ENCODE measurements at places on chromosomes 2 and 18.

DNA sequence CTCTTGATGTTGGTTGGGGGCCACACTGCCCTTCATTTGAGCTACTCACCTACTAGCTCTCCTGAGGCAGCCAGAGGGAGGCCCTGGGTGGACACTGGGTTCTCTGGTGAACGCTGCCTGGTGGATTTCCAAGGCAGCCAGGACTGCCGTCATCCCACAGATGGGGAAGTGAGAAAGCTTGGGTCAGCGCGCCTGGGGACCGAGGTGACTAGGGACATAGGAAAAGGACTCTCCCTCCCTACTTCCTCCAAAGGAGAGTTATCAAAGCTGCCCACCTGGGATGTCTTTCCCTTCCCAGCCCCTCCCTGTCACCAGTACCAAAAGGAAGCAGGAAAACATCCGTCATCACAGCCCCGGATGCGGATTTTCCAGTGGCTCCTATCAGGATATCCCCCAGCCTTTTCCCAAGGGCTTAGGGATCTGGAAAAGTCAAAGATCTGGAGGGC lies 3.8 kb upstream of the SEMA4C start:
- peak; percentile 62 for DNase-seq

GRCh38 chr2:127608061-127609030 lies 37.6 kb upstream of the GPR17 start:
- no peak for DNase-seq

DNA sequence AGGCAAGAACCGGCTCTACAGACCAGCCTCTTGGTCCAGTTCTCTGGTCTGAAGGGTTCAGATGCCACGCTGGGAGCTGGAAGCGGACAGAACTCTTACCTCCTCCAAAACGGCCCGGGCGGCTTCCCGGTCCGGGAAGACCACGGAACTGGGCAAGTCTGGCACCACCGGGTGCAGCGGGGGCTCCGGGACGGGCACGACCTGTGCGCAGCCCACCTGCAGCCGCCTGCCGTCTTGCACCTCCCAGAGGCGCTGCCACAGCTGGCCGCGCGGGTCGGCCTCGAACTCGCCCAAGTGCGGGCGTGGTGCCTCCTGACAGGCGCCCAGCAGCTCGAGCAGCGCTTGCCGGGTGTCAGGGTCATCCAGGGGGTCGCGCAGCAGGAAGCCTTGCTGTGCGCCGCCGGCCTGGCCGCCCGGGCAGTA lies 773 bp downstream of the CMPK2 start:
- no peak for DNase-seq

- DNase-seq = no peak
Measured at GRCh38 chr2:238916176-238916874, 68.4 kb downstream of the TWIST2 start.

GRCh38 chr2:126778561-126779501 lies 119.9 kb upstream of the TEX51 start:
- no peak for DNase-seq

GRCh38 chr2:124264551-124265091 lies 239.5 kb downstream of the CNTNAP5 start:
- DNase-seq = no peak

DNA sequence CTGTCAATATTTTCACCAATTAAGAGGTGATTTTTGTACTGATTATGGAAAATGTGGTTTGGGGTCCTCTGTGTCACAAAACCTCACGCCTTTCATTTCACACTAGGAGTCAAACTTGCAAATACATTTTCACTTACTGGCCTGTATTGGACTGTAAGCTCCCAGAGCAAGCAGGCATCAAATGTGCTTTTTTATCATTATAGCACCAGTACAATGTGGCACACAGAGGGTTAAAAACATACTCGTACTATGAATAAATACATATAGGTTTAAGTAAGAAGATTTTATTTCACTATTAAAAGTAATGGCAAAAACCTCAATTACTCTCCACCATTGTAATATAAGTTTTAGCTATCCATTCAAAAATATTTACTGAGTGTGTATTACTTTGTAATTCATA lies 56.7 kb downstream of the ABCB11 start:
- no peak for DNase-seq

DNA sequence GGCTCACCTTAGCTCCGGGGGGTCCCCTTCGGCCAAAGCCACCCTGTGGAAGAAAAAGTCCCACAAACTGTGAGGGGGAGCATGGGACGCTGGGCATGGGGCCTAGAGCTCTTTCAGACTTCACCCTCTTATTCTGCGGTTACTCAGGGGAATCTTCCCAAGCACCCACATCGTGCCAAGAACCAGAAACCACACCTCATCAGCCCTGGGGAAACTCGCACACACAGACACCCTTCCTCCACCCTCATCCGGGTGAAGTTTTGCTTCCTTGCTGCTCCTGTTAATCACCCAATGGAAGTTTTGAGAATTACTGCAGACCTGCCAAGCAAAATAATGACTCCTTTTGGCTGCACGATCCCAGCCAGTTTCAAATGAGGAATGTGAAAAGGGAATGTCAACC lies 59.1 kb downstream of the COL6A3 start:
- no peak for DNase-seq

GRCh38 chr2:230042195-230042594 lies 26.5 kb downstream of the SLC16A14 start:
- DNase-seq = no peak

GRCh38 chr2:46774499-46775228 lies 140.9 kb downstream of the MCFD2 start:
- no peak for DNase-seq

DNA sequence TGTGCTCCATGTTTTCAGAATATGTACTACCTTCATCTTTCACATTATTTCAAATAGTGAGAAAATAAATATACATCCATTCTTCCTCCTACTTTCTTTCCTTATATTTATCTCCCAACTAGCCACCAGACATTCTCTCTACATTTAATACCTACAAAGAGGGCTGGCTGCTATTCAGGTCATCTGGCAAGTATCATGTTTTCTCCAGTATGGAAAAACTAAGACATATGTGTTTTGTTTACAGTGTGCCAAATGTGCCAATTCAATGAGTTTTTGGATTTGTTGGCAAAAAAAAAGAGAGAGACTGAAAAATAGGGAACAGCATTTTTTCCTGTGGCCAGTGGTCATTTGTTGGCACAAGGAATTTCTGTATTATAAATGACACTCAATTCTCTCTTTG lies 1207.3 kb downstream of the DPP10 start:
- DNase-seq = no peak

GRCh38 chr2:231469583-231469950 lies 5.3 kb upstream of the NCL start:
- DNase-seq = no peak

- no peak for DNase-seq
Measured at GRCh38 chr2:109285244-109285651, 156.2 kb downstream of the SH3RF3 start.

DNA sequence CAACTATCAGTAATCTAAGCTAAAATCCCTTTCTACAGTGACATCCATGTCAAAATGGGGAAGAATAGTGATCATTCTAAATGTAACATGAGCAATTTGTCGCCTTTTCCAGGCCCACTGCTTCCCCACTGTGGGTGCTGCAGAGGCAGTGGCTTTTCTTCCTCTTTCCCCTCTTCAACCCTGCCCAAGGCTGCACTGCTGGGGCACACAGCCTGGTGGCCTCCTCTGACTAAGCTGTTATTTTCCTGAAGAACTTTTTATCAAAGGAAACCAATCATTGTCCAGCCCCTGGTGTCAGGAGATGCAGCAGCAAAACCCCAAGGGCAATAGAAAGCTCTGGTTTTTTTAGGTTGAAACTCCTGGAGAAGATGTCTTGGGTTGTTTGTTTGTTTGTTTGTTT lies 117.6 kb upstream of the KLF7 start:
- peak; percentile 71 for DNase-seq

DNA sequence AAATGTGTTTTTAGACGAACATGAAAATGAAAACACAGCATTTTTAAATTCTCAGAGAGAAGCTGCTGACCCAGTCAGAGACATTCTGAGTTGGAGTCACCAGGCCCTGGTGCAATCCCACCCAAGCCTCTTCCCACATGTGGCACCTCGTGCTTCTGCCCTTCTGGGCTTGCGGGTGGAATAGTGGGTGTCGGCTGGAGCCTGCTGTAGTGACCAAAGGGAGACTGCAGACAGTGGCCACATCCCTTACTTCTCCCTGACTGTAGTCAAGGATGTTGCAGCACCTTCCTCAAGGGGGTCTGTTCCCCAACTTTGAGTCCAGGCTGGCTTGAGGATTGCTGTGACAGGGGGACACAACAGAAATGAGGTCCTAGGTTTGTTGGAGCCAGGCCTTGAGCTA lies 104.4 kb upstream of the GLI2 start:
- no peak for DNase-seq

DNA sequence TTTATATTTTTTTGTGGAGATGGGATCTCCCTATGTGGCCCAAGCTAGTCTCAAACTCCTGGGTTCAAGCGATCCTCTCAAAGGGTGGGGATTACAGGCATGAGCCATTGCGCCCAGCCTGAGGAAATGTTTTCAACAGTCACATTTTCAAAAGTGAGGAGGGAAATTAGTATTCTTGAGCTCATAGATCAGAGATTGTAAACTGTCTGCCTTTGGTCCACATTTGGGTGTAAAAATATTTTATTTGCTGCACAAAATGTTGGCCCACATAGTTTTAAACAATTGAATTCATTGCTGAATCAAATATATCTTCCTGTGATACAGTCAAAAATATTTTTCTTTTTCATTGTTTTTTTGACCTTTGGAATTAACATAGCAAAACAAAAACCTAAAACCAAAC lies 48.6 kb downstream of the NOP58 start:
- no peak for DNase-seq

GRCh38 chr2:214077727-214078126 lies 333.1 kb upstream of the VWC2L start:
- DNase-seq = no peak

Measured in pons (tissue), 1 donor.